ENCODE measurements at places on chromosomes 7 and 10.

- no peak for DNase-seq
Observed at GRCh38 chr7:151648429-151648828, 128.7 kb upstream of the RHEB start.

DNA sequence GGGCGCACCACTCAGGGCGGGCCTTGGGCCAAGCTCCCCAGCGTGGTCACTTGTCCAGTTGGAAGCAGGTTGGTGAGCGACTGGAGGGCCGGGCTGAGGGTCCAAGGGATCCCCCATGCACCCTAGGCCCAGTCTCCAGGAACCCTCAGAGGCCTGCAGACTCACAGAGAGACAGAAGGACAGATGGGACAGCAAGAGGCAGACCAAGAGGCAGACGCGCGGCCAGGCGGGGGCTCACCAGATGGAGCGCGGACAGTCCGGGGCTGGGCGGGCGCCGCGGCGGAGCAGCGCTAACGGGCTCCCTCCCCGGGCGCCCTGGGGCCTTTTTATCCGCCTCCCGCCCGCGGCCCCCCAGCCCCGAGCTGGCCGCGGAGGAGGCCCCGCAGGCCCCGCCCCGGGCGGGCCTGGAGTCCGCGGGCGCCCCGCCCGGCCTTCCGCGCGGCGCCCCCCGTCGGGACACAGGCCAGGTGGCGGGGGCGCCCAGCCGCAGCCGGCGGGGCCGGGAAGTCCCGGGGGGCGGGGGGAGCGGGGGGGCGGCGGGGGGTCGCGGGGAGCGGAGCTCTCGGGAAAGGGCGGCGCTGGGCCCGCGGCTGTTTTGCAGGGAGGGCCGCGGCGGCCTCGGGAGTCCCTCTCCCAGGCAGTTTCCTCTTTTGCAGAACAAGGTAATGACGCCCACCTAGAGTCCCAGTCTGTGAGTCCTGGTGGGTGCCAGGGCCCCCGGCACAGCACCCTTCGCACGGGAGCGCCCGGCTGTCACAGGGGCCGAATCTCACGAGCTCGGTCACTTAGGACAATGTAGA lies at the start of gene LOXL4:
Gene LOXL4 (minus strand): TSS at position 301 of the 800 bp plus-strand sequence. CDS start 5,175 bp downstream, outside the sequence.
- no peak for DNase-seq

- no peak for DNase-seq
Observed at GRCh38 chr7:122143376-122143750, 686 bp downstream of the AASS start.

DNA sequence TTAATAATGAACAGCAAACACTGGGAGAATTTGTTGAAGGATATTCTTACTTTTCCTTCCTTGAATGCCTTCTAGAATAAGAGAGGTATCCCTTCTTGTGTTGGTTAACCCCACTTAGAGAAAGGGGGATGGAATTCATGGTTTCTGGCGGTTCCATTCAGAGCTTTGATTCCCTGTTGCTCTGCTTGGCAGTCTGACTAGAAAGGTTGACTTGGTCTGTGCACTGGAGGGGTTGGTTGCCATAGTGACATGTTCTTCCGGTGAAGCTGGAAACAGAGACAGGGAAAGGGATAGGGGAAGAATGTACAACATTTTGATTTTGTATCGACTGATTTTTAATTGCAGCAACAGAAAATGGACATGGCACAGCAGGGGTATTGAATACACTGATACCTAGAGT lies 2.5 kb downstream of the TMEM178B start:
- no peak for DNase-seq

DNA sequence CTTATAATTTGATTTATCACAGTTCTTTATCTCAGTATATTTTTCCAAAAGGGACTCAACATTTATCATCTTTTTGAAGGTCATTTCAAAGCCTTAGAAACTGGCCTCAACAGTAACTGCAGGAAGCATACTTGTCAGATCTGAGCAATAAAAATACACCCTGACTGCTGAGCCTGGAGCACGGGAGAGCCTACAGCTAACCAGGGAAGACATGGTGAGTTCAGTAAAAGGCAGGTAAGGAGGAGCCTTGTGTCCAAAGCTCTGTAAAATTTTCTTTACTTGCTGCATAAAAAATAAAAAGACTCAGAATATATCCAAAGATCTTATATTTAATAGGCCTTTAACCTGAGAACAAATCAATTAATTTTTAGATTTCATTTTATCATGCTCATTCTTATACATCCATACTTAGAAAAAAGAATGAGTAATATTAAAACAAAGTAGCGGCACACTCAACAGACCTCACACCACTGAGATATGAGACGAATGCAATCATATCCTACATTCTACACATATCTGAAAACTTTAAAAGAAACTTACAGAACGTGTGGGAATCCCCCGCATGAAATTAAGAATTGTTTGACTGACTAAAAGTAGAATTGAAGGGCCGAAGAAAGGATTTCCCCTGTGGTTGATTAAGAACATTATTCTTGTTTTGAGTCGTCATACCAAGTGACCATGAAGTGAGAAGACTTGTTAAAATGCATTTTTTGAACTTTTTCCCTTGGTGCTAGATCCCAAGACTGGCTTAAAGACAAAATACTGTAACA lies 296.4 kb upstream of the MKLN1 start:
- no peak for DNase-seq

GRCh38 chr10:132590752-132591121 lies 53.1 kb downstream of the INPP5A start:
- DNase-seq, result no peak

GRCh38 chr7:143929224-143929920 lies 5.7 kb upstream of the OR2F2 start:
- DNase-seq, result no peak

- no peak for DNase-seq
Observed at GRCh38 chr10:60525716-60526585, 136.3 kb upstream of the ANK3 start.

Measured in memory B cell (primary cell).